ENCODE measurements at places on chromosomes 3 and 15. TPM values are rescaled to one million over a fixed set of nuclear protein-coding genes. Genes with fewer than 3 reads are reported as not detected.

Gene IP6K2
- polyA plus RNA-seq: 140 TPM

Gene TRPM1
- not detected for polyA plus RNA-seq

Gene NTRK3
- 7.8 TPM for polyA plus RNA-seq

Gene WDR6
- 277 TPM for polyA plus RNA-seq

Gene SELENOT
- 199 TPM for polyA plus RNA-seq

Gene GRM7
- 0.34 TPM for polyA plus RNA-seq

Gene APBA2
- 22.8 TPM for polyA plus RNA-seq

Gene ACAA1
- 87.9 TPM for polyA plus RNA-seq

Gene CLN6
- polyA plus RNA-seq: 6.6 TPM

Gene PLA2G4D
- polyA plus RNA-seq: not detected

Gene NRG4
- 0.15 TPM for polyA plus RNA-seq

Gene ITGB5
- 83.4 TPM for polyA plus RNA-seq

Gene IGSF10
- 0.17 TPM for polyA plus RNA-seq

Gene GPR27
- polyA plus RNA-seq: 23.8 TPM

Gene KCNH8
- 0.19 TPM for polyA plus RNA-seq

Gene GPR171
- polyA plus RNA-seq: not detected

Gene DOCK3
- polyA plus RNA-seq: 0.94 TPM

Gene MYEF2
- 57.3 TPM for polyA plus RNA-seq

Gene CCDC39
- polyA plus RNA-seq: not detected

Gene ALDH1A2
- polyA plus RNA-seq: 3.5 TPM

Gene PCSK6
- polyA plus RNA-seq: 4.8 TPM

Gene SELENOS
- 103 TPM for polyA plus RNA-seq

Gene GPR62
- polyA plus RNA-seq: 0.94 TPM

Gene UMPS
- polyA plus RNA-seq: 23.2 TPM

Gene CD96
- not detected for polyA plus RNA-seq

Gene RHOV
- polyA plus RNA-seq: 1.5 TPM

Gene GFM1
- polyA plus RNA-seq: 43.5 TPM

Gene ESYT3
- polyA plus RNA-seq: 1.8 TPM

Gene DAZL
- not detected for polyA plus RNA-seq

Gene CCR2
- not detected for polyA plus RNA-seq

Gene GOLGA6B
- 0.32 TPM for polyA plus RNA-seq

Gene RBPMS2
- 213 TPM for polyA plus RNA-seq

Gene DLEC1
- 0.57 TPM for polyA plus RNA-seq

Gene RFT1
- polyA plus RNA-seq: 16.1 TPM

Gene UPK1B
- polyA plus RNA-seq: not detected

Gene NEO1
- polyA plus RNA-seq: 15.2 TPM

Gene HYAL3
- 2.4 TPM for polyA plus RNA-seq

Gene HSPBAP1
- polyA plus RNA-seq: 7.2 TPM

Gene EIF5A2
- polyA plus RNA-seq: 12.2 TPM

Gene CP
- polyA plus RNA-seq: not detected

Gene MUSTN1
- not detected for polyA plus RNA-seq

Gene SAMMSON
- not detected for polyA plus RNA-seq

Gene FMN1
- 0.53 TPM for polyA plus RNA-seq

Gene SOX14
- polyA plus RNA-seq: not detected

Gene GXYLT2
- polyA plus RNA-seq: 25.7 TPM

Gene SLCO2A1
- 9.0 TPM for polyA plus RNA-seq

Gene IGDCC3
- 52.4 TPM for polyA plus RNA-seq

Gene FGF12
- 1.5 TPM for polyA plus RNA-seq

Gene TUSC7
- not detected for polyA plus RNA-seq

Gene SLC25A20
- polyA plus RNA-seq: 24.0 TPM

Gene PLA2G4E
- not detected for polyA plus RNA-seq

Gene NEK4
- 11.2 TPM for polyA plus RNA-seq

Gene HGD
- not detected for polyA plus RNA-seq

Gene ADGRG7
- polyA plus RNA-seq: 49.4 TPM

Gene OR5K4
- polyA plus RNA-seq: not detected

Gene ZMYND10
- 1.8 TPM for polyA plus RNA-seq
